ENCODE measurements at places on chromosomes 7 and 10. TPM values are rescaled to one million over a fixed set of nuclear protein-coding genes. Genes with fewer than 3 reads are reported as not detected.

DNA sequence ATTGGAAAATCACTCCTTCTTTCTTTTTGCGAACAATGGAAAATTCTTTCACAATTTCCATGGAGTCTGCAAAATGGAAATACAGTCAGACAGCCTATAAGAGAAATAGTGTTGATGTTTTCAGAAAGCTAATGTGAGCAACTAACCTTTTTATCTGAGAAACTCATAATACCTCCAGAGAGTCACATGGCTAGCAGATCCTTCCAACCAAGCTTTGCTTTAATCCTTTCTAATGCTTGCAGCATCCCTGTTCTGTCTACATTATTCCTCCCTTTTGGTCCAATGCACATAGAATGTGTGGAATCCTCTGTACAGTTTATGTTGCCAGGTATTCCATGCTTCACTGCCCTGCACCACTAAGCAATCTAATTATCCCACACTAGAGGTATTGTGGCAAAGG, 717.5 kb upstream of the LRRN3 start:
- no peak for DNase-seq

ADIRF gene
- total RNA-seq, result 112 TPM

DNA sequence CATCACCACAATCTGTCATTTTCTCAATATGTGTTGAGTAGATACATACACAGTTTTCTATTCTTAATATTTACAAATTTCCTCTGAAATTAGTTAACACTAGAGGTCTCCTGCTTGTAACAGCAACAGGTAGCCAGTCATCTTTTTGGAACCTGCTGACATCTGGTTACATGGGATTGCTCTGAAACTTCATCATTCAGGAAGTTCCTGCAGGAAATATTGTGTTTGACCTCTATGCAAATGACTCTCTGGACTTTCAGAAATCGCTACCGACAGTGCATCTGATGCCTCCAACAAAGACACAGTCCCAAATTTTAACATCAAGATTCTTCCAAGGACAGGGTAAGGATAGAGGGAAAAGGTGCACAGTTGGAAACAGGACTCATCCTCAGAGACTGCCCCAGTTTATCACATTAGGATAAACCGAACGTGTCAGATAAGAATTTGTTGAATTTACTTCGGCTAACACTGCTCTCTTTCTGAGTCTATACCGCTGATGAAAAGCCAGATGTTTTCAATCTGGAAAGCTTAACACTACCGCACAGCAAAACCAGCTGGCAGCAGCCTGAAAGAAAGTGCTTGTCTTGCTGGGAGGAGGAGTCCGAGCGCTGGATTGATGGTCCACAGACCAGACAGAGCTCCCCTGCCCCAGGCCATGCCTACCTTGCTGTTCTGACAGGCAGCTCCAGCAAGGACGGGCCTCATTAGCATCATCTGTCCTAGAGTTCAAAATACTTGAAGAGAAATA, 633.4 kb downstream of the PARD3 start:
- no peak for DNase-seq

GRCh38 chr10:70880077-70880534, 8.3 kb downstream of the PCBD1 start:
- peak; percentile 55 for DNase-seq

MYOZ1 gene
- total RNA-seq, result 11.5 TPM

DNA sequence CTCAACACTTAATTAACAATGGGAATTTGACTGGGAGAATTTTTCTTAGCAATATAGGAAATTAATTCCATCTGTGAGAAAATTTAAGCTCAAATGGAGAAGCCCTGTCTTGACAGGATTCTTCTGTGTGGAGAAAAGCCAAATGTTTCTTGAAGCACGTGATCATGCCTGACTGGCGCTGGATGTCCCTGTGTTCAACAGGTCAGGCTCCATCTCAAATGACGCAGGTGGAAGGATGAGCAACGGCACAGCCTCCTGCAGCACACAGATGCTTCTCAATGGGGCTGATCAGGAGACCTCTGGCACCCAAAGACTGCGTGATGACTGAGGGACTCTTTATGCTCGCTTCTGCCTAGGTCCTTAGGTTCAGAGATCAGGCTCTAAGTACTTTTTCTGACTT, 143.8 kb downstream of the RSU1 start:
- DNase-seq, result no peak

GTF2IRD1 gene
- 8.6 TPM for total RNA-seq

DNA sequence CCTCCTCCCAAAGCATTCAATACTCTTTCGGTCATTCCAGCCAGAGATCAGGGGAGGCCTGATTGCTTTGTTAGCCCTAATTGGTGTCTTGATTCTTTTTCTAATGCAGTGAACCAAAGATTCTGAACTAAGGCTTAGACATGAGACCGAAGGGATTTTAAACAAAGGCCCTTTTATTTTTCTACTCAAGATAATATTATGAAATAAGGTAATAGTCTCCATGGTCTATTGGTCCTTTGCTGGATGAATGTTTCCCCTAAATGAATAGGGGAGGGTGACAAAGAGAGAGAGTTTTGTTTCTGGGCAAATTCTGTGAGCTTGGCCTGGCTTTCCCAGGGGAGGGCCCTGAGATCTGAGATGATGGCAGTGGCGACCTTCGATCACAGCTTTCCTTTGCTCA, 449.1 kb downstream of the TYW1 start:
- no peak for DNase-seq

GRCh38 chr10:74652664-74653063, 173.7 kb upstream of the KAT6B start:
- no peak for DNase-seq

DNA sequence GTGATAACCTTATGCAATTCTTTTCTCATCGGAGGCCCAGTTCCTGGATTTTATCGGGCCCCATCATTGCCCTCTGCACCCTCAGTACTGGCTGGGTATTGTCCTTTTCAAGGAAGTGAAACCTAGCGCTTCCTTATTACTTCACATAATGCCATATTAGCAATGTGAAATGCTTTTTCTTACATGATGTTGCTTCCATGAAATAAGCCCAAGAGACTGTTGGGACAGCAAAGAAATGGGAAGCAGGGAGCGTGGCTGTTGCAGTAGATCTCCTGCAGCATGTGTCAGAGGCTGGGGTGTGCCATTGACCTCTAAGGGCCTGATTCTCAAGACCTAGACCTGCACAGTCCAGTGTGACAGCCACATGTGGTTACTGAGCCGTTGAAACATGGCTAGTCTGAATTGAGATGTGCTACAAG, 8.1 kb downstream of the CHN2 start:
- DNase-seq, result no peak

GRCh38 chr7:70598976-70599375, 533.0 kb upstream of the GALNT17 start:
- peak; percentile 73 for DNase-seq

DNA sequence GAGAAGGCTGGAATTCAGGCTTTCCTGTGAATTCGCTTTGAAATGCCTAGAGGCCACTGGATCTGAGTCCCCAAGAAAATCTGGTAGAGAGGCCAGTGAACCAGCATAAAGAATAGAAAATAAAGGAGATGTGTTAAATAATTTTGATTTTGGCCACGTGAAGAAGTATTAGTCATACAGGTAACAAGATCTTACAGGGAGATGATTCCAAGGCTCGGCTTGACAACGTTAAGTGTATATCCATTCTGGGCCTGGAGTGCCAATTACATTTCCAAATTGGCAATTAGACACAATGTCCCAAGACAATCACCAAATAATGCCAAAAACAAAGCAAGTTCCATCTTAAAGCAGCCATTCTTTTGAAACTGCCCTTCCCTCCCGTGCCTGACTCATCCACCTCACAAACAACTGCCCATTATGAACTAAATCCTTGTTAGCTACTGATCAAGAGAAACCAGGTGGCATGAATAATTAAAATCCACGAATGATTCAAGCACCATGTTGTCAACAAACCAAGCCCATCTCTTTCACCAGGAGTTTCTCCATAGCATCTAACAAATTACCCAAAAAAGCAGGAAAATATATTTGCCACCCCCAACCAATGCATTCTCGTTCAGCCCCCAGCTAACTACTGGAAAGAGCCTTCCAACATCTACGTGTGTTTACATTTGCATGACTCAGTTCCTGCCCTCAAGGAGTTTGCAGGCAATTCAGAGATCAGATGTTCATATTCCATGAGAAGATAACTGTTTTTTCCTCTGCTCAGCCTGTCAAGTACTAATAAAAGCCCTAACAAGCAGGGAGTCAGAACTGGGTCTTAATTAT, 8.5 kb downstream of the KCNMA1 start:
- no peak for DNase-seq

- DNase-seq, result no peak
These were observed 21.0 kb upstream of the LMTK2 start for GRCh38 chr7:98085674-98086073.

All from urinary bladder (tissue), 4 donors.